ENCODE measurements at places on chromosomes 5 and 9.

- no peak for DNase-seq
Observed at GRCh38 chr5:73887688-73888087, 261.7 kb downstream of the ARHGEF28 start.

GRCh38 chr9:94676446-94677131 lies 37.3 kb upstream of the FBP1 start:
- no peak for DNase-seq

GRCh38 chr9:33230756-33231622 lies 9.0 kb upstream of the SPINK4 start:
- DNase-seq, result no peak

DNA sequence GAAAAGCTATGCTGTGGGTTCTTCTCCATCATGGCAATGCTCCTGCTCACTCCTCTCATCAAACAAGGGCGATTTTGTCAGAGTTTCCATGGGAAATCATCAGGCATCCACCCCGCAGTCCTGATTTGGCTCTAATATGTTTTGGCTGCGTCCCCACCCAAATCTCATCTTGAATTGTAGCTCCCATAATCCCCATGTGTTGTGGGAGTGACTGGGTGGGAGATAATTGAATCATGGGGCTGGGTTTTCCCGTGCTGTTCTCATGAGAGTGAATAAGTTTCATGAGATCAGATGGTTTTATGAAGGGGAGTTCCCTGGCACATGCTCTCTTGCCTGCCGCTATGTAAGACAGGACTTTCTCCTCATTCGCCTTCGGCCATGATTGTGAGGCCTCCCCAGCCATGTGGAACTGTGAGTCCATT lies 163.8 kb downstream of the GADD45G start:
- no peak for DNase-seq

DNA sequence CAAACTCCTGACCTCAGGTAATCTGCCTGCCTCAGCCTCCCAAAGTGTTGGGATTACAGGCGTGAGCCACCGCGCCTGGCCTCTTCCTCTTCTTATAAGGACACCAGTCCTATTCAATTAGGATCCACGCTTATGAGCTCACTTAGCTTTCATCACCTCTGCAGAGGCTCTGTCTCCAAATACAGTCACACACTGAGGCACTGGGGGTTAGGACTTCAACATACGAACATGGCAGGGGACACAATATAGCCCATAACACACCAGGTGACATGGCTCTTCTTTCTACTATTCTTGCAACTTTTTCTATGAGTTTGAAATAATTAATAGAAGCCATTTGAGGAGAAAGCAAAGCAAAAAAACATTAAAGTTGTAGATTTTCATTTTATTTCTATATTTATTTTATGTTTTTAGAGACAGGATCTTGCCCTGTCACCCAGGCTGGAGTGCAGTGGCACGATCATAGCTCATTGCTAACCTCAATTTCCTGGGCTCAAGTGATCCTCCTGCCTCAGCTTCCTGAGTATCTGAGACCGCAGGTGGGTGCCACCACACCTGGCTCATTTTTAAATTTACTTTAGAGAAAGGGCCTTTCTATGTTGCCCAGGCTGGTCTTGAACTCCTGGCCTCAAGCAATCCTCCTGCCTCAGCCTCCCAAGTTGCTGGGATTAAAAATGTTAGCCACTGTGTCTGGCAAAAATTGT lies 6.0 kb upstream of the PRRT1B start:
- no peak for DNase-seq

GRCh38 chr9:72150661-72151060 lies 1.4 kb downstream of the GDA start:
- no peak for DNase-seq

GRCh38 chr9:111674319-111674718 lies 12.9 kb downstream of the GNG10 start:
- DNase-seq, result no peak

DNA sequence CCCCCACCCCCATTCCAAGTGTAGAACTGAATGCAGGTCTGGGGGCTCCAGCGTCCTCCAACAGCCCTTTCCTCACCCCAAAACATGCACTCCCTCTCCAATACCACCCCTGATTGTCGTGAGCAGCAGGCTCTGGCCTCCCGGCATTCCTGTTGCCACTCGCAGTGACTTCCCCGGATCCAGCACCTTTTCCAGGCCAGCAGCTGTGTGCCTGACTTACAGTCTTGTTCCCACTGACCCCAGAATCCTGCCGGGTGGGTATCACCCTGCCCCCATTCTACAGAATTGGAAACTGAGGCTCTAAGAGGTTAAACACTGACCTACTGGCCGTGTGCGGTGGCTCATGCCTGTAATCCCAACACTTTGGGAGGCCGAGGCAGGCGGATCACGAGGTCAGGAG lies 127.2 kb downstream of the OLFM1 start:
- no peak for DNase-seq

- no peak for DNase-seq
Observed at GRCh38 chr9:35042891-35043545, 29.4 kb downstream of the VCP start.

- DNase-seq, result peak; percentile 22
Observed at GRCh38 chr9:71806901-71807307, 38.6 kb upstream of the CEMIP2 start.

- no peak for DNase-seq
Observed at GRCh38 chr5:142587354-142587965, 98.4 kb downstream of the FGF1 start.

- DNase-seq, result no peak
Observed at GRCh38 chr5:114249823-114250222, 112.0 kb upstream of the KCNN2 start.

GRCh38 chr9:116058421-116058820 lies 95.2 kb upstream of the PAPPA start:
- DNase-seq, result no peak

All from stimulated activated CD8-positive, alpha-beta memory T cell treated with anti-CD3 and anti-CD28 coated beads, Interleukin-2, amount 100 ng/mL, for 1 hour (primary cell).